ENCODE measurements at places on chromosomes 2 and 18.

DNA sequence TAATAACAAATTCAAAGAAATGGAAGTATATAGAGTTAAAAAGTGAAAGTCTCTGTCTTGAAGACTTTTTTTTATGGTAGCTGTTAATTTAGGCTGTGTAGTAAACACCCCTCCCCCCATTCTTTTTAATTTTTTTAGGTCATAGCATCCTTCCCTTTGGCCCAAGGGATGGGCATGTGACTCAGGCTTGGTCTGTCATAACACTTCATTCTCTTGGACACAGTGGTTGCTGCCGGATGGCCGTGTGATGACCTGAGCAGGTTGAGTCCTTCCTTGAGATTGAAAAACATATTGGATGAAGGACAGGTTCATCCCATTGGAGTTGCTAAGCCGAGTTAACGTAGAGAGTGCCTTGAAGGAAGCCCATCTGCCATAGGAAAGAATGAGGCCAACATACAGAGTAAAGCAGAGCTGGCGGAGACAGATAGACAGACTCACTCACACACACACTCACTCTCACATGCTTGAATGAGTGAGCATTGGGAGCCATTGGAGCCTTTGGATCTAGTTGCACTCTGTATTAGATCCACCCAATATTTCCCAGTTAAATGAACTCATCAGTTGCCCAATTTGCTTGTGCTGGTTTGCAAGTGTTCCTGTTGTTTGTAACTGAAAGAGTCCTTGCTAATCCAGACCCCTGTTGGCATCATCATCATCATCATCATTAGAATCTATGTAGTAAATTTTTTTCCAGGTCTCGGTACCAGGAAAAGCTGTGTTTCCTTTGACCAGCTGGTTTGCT, 14.7 kb downstream of the NCOA1 start:
- DNase-seq, result no peak

- DNase-seq, result no peak
Measured at GRCh38 chr2:170446078-170446477, 268.1 kb downstream of the MYO3B start.

DNA sequence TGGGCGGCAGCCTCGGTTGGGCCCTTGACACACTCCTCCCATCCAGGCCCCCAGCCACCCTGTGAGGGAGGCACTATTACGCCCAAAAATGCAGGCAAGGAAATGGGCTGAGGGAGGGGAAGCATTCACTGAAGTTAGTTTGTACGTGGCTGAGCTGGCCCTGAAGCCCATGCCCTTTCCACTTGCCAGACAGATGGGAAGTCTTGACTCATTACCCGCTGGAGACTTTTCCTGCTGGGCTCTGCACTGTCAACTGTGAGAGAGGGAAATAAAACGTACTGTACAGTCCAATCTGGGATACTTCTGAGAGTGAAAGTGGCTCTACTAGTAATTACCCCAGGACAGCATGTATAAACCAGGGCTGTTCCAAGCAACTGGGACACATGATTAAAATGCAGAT, 125.9 kb downstream of the MSH2 start:
- no peak for DNase-seq

- no peak for DNase-seq
Measured at GRCh38 chr18:33440060-33441043, at the start of gene CCDC178. TSS of gene CCDC178 (minus strand) at chr18:33440721. CDS start at chr18:33412088, 28,633 bp downstream.

DNA sequence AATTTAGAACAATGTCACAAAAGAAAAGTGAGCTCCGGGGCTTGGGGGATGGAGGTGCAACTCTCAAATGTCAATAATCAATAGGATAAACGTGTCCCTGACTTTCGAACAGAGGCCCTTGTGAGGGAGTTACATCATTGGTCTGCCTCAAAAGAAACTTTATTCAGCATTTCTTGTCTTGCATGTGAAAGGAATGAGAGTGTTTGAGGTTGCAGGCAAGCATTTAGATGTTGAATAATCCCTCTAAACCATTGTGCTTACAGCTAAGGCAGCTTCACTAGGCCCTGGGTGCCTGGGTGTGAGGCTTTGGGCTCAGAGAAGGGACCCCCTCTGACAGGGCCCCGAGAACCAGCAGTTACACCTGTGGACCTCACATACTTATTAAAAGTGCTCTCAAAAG, 28.6 kb upstream of the FHL2 start:
- no peak for DNase-seq

- no peak for DNase-seq
Measured at GRCh38 chr18:77101410-77102258, 30.9 kb downstream of the MBP start.

GRCh38 chr2:137252934-137253333, 487.6 kb downstream of the THSD7B start:
- no peak for DNase-seq

GRCh38 chr2:212424082-212424481, 114.5 kb downstream of the ERBB4 start:
- no peak for DNase-seq

DNA sequence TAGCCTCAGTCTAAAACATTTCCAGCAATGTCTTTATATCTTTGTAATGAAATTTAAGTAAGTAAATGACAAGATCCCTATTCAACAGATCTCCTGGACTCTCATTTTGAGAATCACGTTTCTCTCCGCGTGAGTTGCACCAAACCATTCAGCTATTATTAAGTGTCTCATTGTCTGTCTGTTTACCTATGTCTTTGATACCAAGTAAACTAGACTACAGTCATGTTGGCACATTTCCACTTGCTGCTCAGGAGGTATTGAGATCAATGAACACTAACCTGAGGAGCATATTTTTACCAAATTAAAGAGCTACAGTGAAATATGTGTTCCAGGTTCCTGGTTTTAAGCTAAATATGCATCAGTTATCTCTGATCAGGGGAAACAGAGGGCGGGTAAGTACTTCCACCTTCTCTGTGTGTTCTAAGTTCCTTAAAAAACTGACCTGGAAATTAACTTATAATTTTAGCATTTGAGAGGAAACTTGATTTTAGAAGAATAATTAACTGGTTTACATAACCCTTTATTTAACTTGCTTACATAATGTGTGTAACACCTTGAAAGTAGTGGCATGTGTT, 125.8 kb downstream of the OSBPL6 start:
- DNase-seq, result no peak

- DNase-seq, result no peak
Measured at GRCh38 chr2:38174646-38175423, 98.9 kb upstream of the CYP1B1 start.

GRCh38 chr2:41907771-41908207, 140.0 kb upstream of the PKDCC start:
- DNase-seq, result no peak

GRCh38 chr2:240351088-240351741, 84.2 kb upstream of the GPC1 start:
- no peak for DNase-seq

DNA sequence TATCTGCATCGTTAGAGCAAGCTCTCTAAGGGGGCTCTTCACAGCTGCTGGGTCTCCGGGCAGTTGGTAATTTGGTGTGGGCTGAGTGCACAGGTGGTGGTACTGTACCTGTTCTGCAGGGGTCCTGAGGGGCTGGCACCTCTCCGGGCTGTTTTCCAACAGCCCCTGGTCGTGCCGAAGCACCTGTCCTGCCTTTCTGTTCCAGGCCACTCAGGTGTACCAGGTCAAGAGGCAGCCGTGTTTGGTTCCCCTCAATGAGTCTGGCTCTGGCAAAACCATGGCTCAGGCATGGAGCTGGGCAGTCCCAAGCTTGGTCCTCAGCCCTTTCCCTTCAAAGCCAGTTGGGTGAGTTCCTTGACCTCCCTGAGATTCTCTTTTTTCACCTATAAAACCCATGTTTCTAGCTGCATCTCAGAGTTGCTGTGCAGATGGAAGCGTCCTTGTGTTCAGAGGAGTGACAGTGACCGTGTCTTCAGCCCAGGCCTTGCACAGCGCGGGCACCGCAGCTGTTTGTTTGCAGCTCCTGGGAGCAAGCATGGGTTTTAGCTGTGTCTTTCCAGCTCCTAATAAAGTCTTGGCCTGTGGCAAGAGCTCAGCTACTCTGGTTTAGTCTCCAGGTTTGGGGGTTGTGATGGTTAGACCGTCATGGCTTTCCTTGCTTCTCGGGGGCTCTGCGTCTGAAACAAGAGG, 110.9 kb downstream of the GLI2 start:
- no peak for DNase-seq

GRCh38 chr2:28633746-28634145, 117.9 kb upstream of the PPP1CB start:
- no peak for DNase-seq

DNA sequence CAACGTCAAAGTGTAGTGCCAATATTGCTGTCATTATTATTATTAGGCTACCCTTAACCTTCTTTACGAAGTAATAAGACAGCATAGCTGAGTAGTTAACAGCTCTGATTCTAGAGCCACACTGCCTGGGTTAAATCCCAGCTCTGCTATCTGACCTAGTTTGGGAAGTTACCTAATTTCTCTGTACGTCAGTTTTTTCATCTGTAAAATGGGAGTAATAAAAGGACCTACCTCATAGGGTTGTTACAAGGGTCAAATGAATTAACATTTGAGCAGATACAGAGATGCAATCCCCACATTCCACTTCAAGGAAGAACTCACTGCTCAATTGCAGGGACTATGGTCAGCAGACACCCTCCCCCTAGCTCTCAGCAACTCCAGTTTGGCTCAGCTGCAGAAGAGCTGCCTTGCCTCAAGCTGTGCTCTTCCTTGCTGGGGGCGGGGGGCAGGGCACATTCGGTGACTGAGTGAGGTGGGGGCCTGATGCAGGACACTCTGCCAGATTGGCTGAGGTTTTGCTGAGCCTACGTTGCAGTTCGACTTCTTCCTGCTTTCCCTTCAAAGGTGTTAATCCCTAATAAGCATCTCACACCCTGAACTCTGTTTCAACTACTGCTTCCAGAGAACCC, 11.0 kb upstream of the LGALSL start:
- no peak for DNase-seq

GRCh38 chr2:54588244-54588899, 132.2 kb downstream of the SPTBN1 start:
- DNase-seq, result no peak

DNA sequence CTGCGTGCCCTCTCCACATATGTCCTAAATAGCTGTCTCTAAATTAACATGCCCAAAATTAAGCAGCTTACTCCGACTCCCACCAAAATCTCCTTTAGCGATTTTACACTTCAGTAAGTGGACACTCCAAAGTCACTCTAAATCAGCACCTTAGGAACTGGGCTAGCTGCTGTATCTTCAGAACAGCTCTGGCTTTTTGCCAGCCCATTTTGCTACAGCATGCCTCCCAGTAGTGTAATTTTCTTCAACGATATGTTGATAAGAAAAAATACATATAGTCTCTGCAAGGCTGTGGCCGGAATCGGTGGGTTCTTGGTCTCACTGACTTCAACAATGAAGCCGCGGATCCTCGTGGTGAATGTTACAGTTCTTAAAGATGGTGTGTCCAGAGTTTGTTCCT, 291.8 kb upstream of the RGPD4 start:
- no peak for DNase-seq

GRCh38 chr2:238376884-238377391, 49.8 kb upstream of the ASB1 start:
- no peak for DNase-seq

DNA sequence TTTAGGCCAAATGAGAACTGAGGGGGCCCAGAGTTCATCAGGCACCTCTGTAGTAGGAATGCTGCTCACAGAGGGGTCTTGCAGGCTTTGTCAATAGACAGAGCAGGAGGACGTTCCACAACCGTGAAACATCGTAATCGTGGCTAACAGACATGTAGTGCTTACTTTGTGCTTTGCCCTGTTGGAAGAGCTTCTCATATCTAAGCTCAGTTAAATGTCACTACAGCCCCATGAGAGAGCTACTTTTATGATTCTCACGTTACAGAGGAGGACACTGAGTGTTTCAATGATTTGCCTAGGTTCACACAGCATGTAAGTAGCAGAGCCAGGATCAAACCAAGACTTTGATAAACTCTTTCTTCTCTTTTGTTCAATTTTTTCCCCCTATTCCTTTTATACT, 136.6 kb downstream of the MYCN start:
- DNase-seq, result no peak

DNA sequence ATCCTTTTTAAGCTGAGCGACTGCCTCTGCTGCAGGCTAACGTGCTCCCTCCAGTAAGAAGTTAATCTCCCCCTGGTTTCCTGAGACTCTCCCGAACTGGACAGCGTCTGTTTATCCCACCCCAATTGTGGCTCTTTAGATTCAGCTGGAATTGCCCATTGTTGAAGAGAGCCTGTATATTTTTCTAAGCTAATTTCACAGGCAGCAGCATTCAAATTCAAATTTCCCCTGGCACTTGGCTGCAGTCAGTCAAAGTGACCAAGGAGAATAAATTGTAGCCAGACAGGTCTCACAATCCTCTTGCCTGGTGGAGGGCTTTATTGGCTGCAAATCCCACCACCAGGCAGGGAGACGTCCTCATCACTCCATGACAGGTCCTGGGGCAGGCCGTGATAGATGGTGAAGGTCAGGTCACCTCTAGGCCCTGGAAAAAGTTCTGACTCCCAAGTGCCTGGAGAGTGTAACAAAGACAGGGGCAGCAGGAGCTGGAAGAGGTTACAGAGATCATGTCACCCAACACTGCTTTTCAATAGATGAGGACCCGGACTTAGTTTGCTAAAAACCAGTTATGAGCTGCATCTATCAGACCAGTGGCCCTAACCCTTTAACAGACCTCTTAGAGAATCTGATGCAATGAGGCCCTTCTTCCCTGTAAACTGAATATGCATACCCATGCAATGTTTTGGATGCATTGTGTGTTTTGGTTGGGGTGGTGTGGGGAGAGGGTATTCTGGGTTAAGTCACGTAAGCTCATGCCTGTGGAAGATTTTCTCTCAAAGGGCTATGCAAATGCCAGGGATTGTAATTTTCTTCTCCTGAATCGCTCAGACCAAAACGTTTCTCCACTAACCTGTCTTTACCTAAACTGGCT, 32.3 kb upstream of the C18orf32 start:
- no peak for DNase-seq

GRCh38 chr2:49309461-49309860, 155.1 kb upstream of the FSHR start:
- DNase-seq, result no peak

- no peak for DNase-seq
Measured at GRCh38 chr2:194730266-194730665, 926.8 kb upstream of the SLC39A10 start.

DNA sequence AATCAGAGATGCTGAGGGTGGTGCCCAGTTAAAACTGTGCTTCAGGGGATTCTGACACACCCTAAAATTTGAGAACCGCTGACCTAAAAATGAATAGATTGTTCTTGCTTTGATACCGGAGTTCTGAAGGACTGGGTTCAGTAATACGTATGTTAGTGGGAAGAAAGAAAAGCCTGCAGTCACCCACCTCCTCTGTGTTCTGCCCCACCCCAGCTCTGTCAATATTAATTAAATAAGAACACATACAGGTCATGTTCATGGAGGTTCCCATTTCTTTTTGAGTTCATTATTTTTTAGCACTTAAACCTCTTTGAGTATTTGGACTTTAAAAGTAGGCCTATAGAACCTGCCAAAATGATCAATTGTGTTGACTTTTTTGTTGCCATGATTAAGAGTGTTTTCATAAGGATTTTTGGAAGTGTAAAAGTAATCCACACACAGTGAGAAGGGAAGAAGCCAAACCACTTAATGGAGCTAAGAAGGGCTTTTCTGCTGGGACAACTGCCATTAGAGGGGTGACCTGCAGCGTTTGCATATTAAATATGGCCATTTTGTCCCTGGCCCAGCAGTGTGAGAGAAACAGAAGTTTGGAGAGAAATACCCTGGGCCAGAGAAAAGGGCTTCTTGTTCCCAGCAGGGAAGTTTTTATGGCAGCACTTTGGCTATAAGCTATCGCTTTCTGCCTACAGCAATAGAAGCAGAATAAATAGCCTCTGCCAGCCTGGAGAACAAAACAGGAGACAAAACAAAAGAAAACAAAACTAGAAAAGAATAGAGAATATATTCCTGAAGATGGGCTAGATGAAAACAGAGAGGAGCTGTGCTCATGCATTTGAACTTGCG, 80.7 kb upstream of the RNF152 start:
- no peak for DNase-seq

- no peak for DNase-seq
Measured at GRCh38 chr2:109110170-109110569, 18.8 kb upstream of the SH3RF3 start.
